ENCODE measurements at places on chromosomes 3 and 15.
A peak's percentile ranks its signal among the peaks of the same experiment; 100 is the strongest.

- peak; percentile 17 for DNase-seq
Observed at GRCh38 chr15:60651734-60652141, 172.8 kb upstream of the ICE2 start.

- no peak for DNase-seq
Observed at GRCh38 chr3:22225161-22225560, 474.2 kb upstream of the ZNF385D start.

GRCh38 chr3:147089286-147089685 lies 317.1 kb downstream of the ZIC4 start:
- no peak for DNase-seq

DNA sequence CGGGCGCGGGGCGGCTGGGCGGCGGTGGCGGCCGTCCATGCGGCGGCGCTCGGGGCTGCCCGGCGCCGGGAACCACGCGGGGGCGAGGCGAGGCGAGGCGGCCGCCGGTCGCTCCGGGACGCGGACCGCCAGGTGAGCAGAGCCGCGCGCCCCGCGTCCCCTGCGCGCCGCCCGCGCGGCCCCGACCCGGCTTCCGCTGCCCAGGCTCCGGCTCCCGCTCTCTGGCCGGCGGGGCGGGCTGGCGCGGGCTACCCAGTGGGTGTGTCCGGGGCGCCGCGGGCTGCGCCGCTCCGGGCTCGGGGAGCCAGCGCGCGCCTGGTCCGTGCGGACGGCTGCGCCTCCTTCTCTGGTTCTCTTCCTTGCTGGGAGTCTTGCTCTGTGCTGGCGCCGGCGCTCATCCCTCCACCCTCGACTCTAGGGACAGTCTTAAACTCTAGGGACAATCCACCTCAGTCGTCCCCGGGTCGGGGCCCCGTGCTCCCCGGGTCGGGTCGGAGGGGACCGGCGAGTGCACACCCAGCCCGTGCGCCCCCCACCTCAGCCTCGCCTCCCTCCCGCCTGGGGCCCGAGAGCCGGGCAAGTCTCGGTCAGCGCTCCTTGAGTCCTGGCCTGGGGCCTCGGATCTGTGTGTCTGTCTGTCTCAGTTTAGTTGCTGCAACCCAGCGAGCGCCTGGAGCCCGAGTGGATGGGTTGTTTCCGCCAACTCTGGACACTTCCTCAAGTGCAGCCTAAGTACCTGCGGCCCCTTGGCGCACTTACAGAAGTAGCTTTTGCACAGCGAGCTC lies 488 bp downstream of the THSD4 start:
- no peak for DNase-seq

DNA sequence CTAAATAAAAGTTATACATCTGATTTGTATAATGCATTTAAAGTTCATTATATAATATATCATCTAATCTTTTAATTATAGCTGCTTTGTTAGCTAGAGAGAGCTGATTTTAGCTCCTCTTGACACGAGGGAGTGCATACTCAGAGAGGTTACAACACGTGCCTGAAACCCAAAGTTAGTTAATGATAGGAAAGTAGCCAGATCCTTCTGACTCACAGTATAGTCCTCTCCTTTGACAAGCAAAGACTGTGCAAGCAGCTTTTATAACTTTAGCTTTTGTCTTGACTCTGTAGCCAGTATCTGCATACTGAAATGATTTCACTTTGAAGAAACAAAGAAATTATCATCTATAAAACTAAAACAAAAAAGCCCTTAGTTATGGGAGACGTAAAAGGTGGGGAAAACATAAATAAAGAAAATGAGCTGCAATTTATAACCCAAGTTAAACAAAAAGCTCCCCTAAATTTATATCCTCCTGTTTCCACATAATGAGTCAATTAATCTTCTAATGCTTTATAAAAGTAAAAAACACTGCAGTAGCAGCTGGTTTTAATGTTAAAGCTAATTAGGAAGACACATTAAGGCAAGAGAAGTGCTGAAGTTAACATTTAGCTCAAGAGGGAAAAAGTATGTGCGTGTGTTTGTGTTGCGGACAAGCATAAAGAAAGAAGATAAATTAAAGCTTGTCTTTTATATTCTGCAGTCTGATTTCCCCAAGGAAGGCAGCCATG lies 13.1 kb downstream of the GABRR3 start:
- DNase-seq = no peak

Measured in NCI-H2029 treated with DMSO at 0.1 percent for 48 hours (cell line).